Nephron progenitor cell (in vitro differentiated cells): ENCODE measurements at places on chromosomes 7 and 10.

- no peak for DNase-seq
Measured at GRCh38 chr10:35259769-35260397, 76.4 kb upstream of the CCNY start.

DNA sequence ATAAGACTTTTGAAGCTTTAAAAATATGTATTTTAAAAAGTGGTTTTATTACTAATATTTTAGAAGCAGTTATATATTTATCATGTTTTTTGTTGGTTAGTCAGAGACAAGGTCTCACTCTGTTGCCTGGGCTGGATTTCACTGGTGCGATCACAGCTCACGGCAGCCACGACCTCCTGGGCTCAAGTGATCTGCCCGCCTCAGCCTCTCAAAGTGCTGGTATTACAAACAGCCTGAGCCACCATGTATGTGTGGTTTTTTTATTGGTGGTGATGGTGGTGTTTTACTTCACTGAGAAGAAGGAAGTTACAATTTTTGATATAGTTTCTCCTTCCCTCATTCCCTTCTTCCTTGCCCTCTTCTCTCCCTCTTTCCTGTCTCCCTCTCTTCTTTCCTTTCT is 13.4 kb downstream of the NHLRC2 start:
- no peak for DNase-seq

- DNase-seq, result peak; percentile 26
Measured at GRCh38 chr7:9776900-9777299, 1196.8 kb upstream of the PHF14 start.

GRCh38 chr10:128560993-128561392 is 434.8 kb upstream of the MKI67 start:
- no peak for DNase-seq
